D341Med (cell line): ENCODE measurements at places on chromosomes 3 and 15.

DNA sequence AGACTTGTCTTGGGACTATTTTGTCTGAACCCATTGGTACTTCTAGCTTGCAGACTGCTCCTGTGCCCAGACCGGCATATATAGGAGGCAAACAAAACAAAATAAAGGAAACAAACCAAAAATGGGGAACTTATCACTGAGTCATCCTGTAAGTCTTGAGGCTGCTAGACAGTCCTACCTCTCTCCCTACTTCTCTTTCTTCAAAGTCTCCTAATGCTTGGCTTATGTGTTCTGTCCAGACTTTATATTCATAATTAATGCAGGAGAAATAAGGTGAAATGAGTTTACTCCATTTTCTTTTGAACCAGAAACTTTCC is 266.2 kb downstream of the ZNF385D start:
- no peak for DNase-seq

DNA sequence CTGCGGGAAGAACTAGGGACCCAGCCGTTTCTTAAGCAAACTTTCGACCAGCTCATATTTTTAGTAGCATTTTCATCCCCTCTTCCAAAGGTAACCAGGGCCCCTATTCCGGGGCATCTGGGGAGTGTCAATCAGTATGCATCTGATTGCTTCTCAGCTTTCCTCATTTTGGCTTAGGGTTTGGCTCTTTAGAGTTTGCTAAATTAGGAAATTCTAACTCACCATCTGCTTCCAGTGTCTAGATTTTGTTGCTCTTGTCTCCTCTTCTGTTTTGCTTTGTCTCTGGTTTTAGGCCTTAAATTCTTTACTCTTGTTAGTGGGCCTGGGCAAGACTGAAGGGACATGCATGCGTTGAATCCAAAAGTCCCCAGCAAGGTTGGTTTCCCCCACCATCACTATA is 9.6 kb upstream of the ABTB1 start:
- DNase-seq = no peak

GRCh38 chr3:11131371-11131770 is 22.9 kb upstream of the HRH1 start:
- no peak for DNase-seq

GRCh38 chr15:36731025-36731424 is 151.6 kb downstream of the CDIN1 start:
- DNase-seq = no peak

- DNase-seq = no peak
Observed at GRCh38 chr3:167302678-167303077, 77.4 kb downstream of the ZBBX start.
